Fibroblast of skin of left quadriceps (primary cell): ENCODE measurements at places on chromosomes 3 and 15.

- DNase-seq = no peak
Observed at GRCh38 chr3:20055842-20056241, 15.6 kb downstream of the KAT2B start.

DNA sequence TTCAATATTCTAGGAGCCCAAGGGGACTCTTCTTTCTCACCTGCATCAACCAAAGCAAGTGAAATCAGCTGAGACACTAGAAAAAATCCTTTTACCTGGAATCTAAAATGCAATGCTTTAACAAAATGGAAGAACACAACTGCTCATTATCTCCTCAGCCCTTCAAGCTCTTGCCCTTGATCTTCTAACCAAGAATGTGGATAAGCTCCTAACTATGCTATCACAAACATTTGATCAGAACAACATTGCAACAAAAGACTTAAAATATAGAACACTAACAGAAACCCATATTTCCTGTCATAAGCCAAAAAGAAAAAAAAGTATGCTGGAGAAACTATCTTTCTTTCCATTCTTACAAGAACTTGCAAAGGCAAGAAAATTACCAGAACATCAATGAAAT is 12.6 kb downstream of the RBM15B start:
- no peak for DNase-seq

- DNase-seq = no peak
Observed at GRCh38 chr3:172688588-172688987, 22.3 kb downstream of the NCEH1 start.

DNA sequence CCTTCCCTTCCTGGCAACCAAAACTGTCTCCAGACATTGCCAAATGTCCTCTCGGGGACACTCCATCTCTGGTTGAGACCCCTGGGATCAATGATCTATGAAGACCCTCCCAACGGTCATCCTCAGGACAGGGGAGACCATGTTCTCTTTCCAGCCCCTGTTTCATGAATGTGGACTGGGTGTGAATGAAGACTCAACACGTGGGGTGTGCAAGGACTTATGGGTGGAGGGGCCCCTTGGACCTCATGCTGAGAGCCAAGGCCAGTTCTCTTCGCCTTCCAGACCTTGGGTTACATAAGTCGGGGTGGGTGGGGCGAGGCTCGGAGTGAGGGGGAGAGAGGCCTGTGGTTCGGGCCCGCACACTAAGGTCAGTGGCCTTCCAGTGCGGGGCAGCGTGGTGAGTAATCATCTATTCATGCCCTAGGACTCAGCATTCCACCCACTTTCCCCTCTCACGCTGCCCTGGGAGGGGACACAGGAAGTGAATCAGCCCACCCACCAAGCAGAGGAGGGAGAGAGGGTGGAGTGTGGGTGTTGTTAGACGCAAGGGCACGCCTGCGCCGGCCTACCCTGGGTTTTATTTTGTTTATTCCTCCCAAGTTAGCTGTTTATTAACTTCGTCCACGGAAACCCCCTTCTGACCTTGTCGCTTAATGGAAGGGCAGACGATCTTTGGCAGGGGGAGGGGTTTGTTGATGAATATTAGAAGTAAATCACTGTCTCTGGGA is 6.7 kb downstream of the PAQR5 start:
- no peak for DNase-seq

GRCh38 chr15:31164573-31164912 is 63.0 kb upstream of the TRPM1 start:
- DNase-seq = no peak
